ENCODE measurements at places on chromosomes 4 and X.

- DNase-seq: no peak
These were observed 6.1 kb downstream of the UBQLN2 start for GRCh38 chrX:56569378-56570057.

DNA sequence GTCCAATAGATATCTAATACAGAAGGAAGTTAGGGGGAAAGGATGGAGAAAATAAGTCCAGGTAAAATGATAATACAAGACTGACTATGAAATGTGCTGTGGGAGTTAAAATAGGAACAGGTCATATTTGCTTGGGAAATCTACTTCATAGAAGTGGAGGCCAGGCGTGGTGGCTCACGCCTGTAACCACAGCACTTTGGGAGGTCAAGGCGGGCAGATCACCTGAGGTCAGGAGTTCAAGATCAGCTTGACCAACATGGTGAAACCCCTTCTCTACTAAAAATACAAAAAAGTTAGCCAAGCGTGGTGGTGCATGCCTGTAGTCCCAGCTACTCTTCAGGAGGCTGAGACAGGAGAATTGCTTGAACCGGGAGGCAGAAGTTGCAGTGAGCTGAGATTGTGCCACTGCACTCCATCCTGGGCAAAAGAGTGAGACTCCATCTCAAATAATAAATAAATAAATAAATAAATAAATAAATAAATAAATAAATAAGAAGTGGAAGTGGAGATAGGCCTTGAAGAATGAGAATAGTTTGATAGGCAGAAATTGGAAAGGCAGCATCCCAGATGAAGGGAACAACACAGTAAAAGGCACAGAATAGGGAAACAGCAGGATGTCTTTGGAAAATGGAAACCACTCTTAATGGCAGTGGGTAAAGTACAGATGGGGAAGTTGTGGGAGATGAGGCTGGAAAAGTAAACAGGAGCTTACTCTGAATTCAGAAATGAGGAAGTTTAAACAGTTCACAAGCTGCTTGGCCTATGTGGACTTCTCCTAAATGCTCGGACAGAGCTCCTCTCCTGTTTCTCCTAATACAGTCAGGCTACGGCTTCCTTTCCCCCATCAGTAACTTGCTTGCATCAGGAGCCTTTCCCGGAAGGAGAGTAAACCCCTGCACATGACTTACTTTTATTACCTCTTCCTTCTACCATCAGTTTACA, 15.1 kb upstream of the GK start:
- no peak for DNase-seq

GRCh38 chr4:118585015-118585414, 100.2 kb upstream of the METTL14 start:
- DNase-seq: no peak

GRCh38 chrX:38896724-38897298, 95.6 kb downstream of the MID1IP1 start:
- DNase-seq: no peak

DNA sequence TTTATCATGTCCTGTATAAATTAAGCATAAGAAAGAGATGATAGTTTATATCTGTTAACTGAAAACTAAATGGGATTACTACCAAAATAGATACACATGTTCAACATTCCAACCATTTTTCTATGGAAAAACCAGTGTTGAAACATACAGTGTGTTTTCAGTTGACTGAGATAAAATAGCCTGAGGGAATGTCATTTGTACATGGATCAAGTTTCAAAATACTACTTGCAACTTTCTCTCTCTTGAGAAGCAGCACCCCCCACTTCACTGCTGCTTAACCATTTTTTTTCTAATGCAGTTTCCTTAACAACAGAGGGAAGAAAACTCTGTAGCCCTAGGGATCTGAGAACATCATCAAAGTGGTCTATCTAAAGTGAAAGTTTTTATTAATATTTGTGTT, 70.8 kb downstream of the NPNT start:
- DNase-seq: peak; percentile 41

DNA sequence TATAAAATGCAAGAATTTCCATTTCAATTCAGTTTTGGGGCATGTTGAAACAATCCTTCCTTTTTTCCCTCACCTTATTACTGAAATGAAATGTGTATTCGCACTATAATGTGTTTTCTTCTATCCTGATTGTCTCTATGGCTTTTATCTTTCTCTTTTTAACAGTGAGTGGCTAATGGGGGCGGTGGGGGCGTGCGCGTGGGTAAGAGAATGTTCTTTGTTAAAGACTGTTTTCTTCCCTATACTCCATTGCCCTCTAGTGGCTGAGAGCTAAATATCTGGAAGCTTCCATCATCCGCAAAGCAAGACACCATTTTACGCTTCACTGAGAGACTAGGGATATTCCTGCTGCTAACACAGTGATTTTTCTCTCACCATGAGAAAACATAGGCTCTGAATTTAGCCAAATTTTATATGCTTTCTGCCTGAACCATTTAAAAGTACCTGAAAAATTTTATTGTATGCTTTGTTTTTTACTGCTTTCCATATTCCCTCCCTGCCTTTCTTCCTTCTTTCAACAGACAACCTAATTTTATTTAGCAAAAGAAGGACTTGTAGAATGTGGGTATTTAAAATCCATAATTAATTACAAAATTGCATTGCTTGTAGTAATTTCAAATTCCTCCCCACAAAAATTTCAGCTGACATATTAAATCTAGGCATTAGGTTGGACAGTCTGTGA, 194.0 kb downstream of the GASK1B start:
- DNase-seq: peak; percentile 60

Measured in brain microvascular endothelial cell (primary cell).